Putamen (tissue), 1 donor: ENCODE measurements at places on chromosomes 7 and 10.
A peak's percentile ranks its signal among the peaks of the same experiment; 100 is the strongest.

- no peak for DNase-seq
Measured at GRCh38 chr7:54690050-54690443, 69.0 kb downstream of the SEC61G start.

DNA sequence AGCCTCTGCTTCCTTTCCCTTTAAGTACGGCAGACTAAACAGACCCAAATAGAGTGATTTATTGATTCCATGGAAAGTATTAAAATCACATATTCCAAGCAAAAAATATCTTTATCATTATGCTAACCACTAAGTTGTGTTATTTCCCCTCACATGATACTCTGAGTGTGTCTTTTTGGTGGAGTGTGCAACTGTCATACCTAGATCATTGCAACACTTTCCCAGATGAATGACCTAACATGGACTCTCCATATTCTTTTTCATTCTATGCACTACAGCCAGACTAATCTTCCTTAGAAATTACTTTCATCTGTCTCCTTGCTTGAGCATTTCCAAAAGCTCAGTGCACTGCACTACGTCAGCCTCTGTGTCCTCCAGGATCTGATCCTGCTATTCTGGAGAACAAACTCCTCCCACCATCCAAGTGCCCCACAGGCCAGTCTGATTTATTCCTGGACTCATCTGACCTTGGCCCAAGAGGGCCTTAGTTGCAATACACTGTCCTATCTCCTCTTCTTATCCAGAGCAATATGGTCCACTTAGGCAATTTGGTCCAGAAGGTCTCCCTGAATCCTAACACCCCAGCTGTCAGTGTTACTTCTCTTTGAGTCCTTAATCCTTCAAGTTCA lies 263.3 kb upstream of the KLF6 start:
- DNase-seq, result no peak

DNA sequence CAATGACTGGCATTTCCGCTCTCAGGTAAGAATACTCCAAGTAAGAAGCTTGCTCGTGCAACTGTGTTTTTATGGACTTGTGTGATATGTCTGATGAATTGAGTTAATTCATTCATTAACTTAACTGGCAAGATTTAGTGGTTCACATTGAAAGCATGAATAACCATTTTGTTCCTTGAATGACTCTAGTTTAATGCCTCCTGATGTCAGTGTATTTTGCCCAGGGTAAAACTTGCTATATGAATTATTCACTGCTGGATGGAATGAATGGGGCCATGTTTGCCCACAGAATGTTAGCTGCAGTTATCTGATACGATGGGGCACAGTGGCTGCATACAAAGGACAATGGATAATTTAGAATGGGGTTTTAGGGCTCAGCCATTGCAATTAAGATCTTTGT lies 124.1 kb downstream of the ZNF365 start:
- DNase-seq, result no peak

DNA sequence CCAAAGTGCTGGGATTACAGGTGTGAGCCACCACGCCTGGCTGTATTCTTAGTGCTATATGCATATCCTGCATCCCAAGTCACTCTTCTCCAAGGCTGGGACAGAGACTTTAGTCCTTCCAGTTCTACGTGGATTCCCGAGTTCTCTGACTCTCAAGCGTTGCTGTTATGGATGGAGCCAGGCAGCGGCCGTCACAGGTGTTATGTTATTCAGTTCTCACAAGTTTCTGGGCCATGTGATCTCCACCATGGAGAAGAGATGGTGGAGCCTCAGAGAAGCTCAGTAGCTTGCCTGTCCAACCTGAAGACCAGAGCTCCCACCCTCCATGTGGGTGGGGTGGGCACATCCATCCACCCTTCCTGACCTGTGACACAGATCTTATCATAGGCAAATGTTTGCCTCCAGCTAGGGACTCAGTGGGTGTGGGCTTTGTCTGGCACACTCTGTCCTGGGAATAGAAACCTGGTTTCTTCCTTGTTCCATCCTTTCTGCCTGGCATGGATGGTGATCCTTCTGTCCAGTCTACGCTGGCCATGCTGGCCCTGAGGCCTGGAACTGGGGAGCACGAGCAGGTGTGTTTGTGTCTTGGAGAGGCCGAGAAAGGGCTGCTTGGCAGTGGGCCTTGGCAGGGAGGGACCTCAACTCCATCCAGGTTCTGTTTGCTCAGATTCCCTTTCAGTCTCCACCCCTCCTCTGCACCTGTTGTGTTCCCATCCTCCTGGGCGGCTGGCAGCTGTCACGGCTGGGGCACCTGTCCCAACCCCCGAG lies 55.3 kb downstream of the NEURL1 start:
- no peak for DNase-seq

GRCh38 chr7:130667593-130668257 lies 823 bp downstream of the COPG2 start:
- peak; percentile 16 for DNase-seq

DNA sequence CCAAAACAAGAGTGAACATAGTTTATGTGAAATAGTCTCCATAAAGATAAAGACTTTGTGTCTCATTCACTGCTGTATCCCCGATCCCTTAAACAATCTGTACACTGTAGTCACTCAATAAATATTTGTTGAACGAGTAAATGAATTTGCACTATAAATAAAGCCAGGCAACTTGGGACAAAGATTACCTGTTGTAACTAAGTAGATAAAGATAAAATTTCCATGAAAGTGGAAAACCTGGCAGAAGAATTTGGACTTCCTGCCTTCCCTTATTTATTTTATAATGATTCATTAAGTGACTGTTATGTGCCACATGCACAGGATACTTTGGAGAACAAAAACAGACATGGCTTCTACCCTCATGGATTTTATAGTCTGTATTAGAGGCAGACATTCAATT lies 277.7 kb upstream of the KAT6B start:
- no peak for DNase-seq

DNA sequence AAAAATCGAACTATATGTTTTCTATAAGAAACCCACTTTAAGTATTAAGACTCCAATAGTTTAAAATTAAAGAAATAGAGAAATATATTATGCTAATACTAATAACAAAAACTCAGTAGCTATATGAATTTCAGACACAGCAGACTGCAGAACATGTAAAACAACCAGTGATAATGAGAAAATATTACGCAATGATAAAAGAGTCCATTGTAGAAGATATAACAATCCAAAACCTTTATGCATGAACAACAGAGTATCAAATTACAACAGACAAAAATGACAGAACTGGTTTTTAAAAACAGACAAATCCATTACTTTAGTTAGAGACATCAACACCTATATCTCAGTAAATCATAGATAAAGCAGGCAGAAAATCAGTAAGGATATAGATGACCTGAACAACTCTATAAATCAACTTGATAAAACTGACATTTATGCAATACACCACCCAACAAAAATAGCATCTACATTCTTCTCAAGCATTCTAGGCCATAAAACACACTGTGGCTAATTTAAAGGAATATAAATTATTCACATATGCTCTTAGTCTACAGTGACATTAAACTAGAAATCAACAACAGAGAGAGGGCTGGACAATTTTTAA lies 669.5 kb upstream of the GHITM start:
- no peak for DNase-seq

- DNase-seq, result peak; percentile 90
Measured at GRCh38 chr7:3910054-3910453, 609.0 kb downstream of the SDK1 start.

GRCh38 chr10:122445469-122445868 lies 9.0 kb upstream of the ARMS2 start:
- no peak for DNase-seq

GRCh38 chr7:36048902-36049240 lies 104.2 kb upstream of the EEPD1 start:
- DNase-seq, result no peak

DNA sequence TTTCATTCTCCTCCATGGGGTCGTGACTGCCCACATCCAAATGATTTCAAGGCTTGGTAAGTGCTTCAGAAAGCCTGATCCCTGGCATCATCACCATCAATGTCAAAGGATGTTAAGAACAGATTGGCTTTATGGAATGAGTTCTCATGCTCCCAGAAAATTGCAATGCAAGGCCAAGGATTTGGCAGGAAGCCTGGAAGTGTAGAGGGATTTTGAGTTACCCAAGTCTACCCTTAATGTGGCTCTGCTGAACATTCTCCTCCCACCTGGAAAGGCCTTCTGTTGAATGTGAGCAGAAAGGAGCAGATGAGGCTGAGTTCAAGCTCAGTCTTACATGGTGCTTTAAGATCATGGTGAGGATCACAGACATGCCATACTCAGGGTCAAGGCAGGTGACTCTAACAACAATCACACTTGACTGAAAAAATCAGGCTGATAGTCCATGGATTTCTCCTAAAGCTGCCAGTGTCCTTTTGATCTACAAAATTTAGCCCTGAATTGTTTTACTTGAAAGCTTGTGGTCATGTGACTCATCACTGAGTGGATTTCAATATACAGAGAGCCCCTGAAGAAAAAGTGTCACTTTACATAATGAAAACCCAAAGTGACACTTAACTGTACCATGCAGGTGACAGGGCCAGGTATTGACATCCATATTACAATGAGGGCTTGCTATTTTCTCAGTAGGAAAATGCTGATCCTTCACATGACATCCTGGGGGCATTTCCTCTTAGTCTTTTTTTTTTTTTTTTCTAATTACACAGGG lies 111.1 kb upstream of the PDLIM1 start:
- DNase-seq, result no peak

DNA sequence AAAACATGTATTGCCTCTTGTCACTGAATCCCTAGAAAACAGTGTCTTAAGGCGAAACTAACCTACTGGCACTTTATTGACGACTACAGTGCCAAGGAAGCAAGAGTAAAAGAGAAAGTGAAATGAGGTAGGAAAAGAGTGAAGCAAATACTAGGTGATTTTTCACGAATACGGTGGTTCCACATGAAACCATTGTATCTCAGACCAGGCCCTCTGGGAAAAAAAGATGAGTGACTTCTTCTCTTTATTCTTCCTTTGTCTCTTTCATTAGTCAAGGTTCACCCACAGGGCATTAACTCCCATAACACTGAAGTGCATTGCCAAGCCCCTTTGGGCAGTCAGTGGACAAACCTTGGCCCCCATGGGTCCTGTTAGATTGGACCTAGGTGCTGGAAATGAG lies 16.2 kb upstream of the MACC1 start:
- DNase-seq, result no peak

- DNase-seq, result no peak
Measured at GRCh38 chr10:4850397-4850796, 24.4 kb downstream of the AKR1E2 start.

DNA sequence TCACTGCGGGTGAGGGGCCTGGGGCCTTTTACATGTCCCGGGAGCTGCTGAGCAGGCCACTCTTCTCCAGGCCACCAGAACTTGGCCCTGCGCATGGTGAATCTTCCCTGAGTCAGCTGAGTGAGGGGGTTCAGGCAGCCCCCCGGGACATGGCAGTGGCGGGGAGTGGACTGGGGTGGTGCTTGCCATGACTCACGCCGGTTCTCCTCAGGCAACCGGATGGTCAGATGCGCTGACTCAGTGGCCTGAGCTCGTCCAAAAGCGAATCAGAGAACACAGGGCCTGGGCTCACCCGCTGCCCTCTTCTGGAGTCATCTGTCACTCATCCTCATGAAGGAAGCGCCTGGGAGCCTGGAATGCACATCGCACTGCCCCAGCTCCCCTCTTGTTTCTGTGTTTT lies 33.5 kb downstream of the HTRA1 start:
- no peak for DNase-seq

- no peak for DNase-seq
Measured at GRCh38 chr10:69492746-69493462, 41.6 kb downstream of the TSPAN15 start.
